HTR-8/SVneo (cell line): ENCODE measurements at places on chromosomes 2 and 18.

- no peak for DNase-seq
Measured at GRCh38 chr2:215161301-215161829, 22.9 kb upstream of the ABCA12 start.

GRCh38 chr2:68200157-68200787, 42.6 kb downstream of the PNO1 start:
- DNase-seq, result no peak

GRCh38 chr2:143686585-143687164, 557.5 kb downstream of the ARHGAP15 start:
- DNase-seq, result peak; percentile 30

DNA sequence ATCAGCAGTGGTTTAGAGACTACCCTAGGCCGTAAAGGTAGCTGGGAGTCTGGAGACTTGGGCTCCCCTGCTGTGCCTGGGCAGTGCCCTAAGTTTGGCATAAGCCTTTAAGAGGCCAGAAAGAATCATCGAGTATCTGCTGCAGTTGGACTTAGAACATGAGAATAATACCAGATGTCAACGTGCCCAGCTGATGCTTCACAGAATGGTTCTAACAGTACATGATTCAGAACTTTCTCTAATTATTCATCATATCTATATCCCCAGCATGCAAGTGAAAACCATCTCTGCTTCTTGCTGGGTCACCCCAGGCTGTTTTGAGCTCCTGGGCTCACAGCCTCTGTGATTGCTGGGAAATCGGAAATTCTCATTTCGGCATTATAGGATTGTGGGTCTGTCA, 118.1 kb downstream of the NCK2 start:
- DNase-seq, result no peak

GRCh38 chr18:10497206-10497749, 28.5 kb upstream of the NAPG start:
- no peak for DNase-seq

GRCh38 chr2:175811971-175812370, 190.1 kb downstream of the LNPK start:
- no peak for DNase-seq

- DNase-seq, result peak; percentile 60
Measured at GRCh38 chr2:219689676-219690628, 62.5 kb downstream of the SLC4A3 start.

- no peak for DNase-seq
Measured at GRCh38 chr2:170660409-170660808, 54.7 kb upstream of the SP5 start.

DNA sequence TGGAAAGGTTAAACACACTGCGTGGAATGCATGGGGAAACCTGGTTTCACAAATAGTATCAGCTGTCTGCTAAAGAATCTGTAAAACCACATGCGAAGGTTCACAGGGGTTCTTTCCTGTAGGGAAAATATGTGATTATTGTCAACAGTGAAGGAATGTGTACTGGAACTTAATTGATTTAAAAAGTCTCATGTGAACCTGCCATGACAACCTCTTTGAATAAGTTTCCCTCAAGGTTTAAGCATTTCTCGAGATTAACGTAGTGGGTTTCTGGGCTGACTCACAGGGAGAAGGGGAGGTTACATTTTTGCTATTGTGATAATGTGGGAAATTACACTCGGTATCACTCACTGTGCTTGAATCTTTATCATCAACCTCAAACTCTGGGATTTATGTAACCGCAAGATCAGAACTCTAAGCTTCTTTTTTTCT, 28.2 kb upstream of the IL1R1 start:
- no peak for DNase-seq

DNA sequence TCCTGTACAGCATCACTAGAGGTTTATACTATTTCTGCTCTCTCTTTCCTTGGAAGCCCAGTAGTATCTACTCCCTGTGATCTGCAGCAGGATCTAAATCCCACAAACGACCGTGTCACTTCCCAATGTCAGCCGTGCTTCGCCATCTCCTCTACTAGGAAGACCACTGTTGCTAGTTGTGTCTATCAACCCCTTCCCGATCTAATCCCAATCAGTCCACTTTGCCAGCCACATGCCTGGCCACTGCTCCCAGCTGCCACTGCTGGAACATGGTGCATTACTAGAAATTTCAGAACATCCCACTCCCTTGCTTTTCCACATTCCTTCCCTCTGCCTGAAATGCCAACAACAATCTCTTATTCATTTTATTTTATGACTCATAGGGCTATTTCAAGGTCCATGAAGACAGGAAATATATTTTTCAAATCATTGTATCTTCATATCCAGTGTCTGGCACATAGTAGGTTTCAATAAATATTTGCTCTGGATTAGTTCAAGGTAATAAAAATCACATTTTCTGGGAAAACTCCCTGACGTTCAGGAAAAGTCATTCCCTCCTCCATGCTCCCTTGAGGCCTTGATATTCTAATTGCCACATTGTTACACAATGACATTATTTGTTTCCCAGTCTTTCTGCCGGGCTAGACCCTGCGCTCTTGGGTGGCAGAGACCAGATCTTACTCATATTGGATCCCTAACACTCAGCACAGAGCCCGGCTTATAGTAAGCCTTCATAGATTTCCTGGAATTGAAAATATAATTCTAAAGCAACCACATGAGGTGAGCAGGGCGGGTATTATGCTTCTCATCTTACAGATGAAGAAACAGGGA, 2.1 kb upstream of the TRIB2 start:
- DNase-seq, result no peak

GRCh38 chr2:86323273-86324021, 14.0 kb downstream of the REEP1 start:
- DNase-seq, result no peak

- DNase-seq, result no peak
Measured at GRCh38 chr2:64607381-64608304, 46.1 kb downstream of the SERTAD2 start.

DNA sequence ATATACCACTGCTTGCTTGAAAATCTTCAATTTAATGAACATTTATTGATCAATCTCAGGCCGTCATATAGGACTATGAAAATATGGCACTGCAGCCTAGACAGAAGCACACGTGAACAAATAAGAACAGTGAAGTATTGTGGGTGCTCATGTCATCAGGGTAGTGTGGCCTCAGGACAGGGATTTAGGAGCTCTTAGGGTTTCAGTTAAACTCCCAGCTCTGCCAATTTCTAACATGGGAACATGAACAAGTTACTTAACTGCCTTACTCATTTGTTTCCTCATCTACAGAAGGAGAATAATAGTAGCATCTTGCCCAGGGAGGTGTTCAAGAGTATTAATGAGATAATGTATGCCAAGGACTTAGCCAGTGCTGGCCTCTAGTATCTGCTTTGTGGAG, 146.0 kb upstream of the MAP3K20 start:
- DNase-seq, result no peak

GRCh38 chr2:173708806-173709205, 256.4 kb downstream of the SP3 start:
- no peak for DNase-seq

GRCh38 chr2:205405752-205406151, 276.5 kb upstream of the NRP2 start:
- peak; percentile 9 for DNase-seq

- no peak for DNase-seq
Measured at GRCh38 chr2:199130501-199130900, 327.2 kb downstream of the SATB2 start.

- no peak for DNase-seq
Measured at GRCh38 chr2:100580367-100581276, 17.8 kb downstream of the PDCL3 start.

- no peak for DNase-seq
Measured at GRCh38 chr2:21008014-21008789, 35.7 kb downstream of the APOB start.

- peak; percentile 9 for DNase-seq
Measured at GRCh38 chr2:171957061-171957460, 34.8 kb downstream of the HAT1 start.

DNA sequence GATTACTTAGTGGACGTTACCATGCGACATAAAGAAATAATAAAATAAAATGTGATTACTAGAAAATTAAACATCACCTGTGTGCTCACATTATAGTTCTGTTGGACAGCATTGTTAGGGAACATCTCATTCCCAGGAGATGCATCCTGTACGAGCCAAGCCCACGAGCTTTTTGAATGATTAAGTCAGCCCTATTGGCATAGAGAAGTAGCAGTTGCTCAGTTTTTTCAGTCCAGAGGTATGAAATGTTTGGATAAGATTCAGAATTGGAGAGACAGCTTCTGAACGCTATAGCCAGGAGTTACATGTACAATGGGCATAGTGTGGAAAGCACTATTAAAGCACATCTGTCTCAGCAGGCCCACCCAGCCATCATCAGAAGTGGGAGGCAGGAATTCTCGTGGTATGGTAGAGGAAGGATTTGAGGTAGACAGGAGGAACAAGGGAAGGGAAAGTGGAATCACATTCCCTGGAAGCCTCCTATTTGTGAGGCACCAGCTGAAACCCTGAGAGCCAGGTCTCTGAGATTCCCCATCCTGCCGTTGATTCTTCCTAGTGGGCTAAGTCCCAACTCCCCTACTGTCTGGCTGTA, 8.6 kb downstream of the SPATS2L start:
- DNase-seq, result no peak

DNA sequence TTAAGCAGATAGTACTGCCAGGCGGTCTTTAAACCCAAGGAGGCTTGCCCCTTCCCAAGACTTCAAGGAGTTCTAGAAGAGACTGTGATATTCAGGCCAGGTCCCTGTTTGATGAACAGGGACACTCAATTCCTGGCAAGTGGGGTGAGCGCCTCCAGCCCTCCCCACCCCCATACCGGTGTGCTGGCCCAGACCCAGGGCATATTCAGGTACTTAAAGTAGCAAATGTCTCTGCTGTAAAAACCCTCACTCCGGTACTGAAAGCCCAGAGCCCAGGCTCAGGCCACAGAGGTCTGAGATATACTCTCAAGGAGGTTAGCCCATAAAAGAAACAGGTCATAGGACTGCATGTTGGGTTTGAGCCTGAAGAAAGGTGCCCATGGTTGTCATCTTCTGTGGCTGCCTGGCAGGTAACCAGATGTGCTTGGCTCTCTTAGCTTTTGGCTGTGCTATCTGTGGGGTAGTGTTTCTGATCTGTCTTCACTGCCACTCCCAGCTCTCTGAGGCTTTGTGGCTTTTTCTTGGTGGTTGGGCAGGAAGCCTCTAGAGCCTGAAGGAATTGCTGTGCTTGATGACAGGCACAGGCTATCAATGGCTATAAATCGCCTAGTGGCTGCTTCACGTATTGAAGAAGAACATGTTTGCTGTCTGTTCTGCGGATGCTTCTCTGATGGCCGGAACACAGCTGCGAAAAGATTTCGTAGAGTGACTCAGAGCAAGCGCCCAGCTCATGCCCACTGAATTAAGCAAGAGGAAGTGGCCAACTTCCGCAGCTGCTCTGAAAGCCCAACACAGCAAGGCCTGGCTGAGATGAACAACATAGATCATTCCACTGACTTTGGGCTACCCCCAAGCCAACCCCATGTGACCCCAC, 63.3 kb upstream of the ALPP start:
- no peak for DNase-seq

DNA sequence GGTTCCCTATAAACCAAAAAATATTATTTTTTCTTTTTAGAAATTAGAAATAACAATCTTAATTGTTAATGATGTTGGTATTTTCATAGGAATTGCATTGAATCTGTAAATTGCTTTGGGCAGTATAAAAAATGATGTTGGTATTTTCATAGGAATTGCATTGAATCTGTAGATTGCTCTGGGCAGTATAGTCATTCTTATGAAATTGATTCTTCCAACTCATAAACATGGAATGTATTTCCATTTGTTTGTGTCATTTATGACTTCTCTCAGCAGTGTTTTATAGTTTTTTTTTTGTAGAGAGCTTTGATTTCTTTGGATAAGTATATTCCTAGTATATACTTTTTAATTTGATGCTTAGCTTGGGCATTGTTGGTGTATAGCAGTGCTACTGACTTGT, 82.0 kb upstream of the NT5C1B start:
- no peak for DNase-seq

- no peak for DNase-seq
Measured at GRCh38 chr2:105166688-105167087, 74.9 kb upstream of the GPR45 start.

DNA sequence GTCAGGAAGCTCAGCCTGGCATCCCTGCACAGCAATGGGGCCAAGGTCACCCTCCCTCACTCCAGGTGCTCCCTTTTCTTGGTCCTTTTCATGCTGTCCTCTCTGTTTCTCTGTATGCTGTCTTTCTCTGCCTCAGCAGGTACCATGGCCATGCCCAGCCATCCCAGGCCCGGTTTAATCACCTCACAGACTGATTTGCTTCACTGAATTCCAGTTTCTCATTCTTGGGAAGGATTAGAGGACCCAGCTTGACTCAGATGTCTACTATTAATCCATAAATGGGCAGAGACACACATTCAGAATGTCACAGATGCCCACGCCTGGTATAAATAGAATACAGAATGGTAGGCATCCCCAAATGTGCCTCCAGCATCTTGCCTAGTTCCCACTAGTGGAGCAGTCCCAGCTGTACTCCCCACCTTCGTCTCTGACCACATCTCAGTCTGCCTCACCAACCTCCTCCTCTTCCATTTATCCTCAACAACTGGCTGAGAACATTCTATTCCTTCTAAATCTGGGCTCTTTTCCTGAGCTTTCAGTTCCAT, 14.2 kb upstream of the L3MBTL4 start:
- no peak for DNase-seq

GRCh38 chr2:225512876-225513540, 113.5 kb downstream of the NYAP2 start:
- peak; percentile 11 for DNase-seq

DNA sequence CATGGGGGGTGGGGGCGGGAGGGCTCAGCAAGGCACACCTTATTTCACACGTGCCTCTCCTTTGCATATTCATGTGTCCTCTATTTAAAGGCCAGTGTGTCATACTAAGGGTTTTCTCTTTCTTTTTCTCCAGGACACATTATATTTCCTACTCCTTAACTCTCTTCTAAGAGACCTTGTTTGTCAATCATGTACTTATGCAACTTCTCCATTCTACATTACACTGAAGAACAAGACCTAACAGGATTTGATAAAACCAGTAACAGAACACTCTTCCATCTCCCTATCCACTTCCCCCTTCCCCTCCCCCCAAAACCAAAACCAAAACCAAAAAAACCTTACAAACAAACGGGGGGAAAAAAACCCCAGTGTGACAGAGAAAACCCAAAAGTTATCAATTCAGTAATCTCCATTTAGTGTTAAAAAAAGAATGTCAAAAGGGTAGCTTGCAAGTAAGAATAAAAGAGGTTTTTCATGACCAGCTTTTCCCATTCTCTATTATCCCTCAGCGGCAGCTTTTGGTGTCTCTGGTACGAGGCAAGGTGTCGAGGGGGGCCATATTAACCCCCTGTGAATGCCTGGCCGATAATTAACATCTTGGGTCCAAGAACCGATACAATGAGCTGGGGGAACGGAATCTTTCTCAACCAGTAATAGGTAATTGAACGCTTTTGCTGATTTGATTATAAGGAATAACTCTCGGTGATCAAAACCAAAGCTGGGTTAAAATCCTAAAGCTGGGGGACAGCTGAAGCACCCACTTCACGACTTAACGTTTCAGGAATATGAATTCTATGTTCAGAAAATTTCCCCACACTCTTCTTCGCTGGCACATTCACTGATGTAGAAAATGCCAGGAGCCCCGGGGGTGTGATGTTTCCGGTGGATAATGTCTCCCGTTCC, 191.0 kb upstream of the TCF4 start:
- no peak for DNase-seq
